ENCODE measurements at places on chromosomes 6 and 20.

GRCh38 chr6:14716499-14717146, 529.2 kb upstream of the JARID2 start:
- DNase-seq: no peak

DNA sequence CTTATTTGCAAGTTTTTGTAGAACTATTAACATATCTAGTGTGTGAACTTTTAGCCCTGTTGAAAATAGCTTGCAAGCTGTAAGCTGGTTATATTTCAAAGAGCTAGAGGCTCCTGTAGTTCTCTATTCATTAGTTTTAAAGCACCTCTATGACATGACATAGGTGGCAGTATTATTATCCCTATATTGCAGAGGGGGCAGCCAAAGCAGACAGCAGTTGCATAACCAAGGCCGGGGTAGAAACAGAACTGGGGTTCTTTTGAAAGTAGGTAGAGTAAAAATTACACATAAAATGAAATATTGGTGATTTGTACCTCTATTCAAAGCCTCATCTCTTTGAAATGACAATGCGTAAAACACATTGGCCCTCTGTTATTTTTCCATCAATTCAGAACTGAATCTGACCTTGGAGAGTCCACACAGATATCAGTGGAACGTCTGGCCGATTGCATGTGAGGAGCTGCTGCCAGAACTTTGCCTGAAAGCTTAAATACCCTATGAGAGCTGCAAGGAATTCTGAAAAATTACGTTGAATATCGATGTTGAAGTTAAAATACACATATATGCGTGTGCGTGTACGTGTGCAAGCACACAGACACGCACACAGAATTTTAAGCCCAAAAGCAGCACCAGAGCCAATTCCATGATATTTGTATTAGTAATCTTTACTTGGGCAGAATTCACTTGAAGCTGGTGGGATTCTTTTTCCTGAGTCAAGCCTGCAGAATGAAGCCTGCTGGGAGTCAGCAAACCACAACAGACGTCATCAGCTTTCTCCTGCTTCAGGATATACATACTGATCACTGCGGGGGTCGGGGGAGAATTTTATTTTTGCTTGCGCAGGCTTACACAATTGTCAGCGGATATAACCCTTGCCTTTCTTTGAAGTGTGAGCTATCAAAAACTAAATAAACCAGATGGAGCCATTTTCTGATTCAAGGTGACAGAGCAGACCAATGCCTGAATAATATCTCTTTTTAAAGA, 163.2 kb downstream of the PDE7B start:
- DNase-seq: no peak

- DNase-seq: no peak
These were observed 13.0 kb downstream of the ATRN start for GRCh38 chr20:3483784-3484183.

DNA sequence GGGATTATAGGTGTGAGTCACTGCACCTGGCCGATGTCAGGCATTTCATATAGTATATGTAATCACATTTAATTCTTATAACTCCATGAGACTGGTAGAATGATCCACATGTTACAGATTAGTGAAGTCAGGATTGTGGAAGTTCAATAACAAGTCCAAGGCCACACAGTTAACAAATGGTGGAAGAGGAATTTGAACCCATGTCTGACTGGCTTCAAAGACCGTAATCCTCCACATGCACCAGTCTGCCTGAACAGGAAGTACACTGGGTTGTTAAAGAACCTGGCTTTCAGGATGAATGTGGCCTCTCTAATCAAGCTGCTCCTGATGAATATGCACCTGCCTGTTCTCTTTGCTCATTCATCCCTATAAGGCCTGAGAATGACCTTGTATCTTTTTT, 122.0 kb upstream of the HDAC2 start:
- DNase-seq: no peak

- no peak for DNase-seq
These were observed 6.3 kb downstream of the OSER1 start for GRCh38 chr20:44204156-44204831.

- DNase-seq: no peak
These were observed 573 bp downstream of the SNX3 start for GRCh38 chr6:108260126-108260808.

All from NCI-H1930 (cell line).